Kidney epithelial cell (primary cell): ENCODE measurements at places on chromosomes 5 and 9. TPM values are rescaled to one million over a fixed set of nuclear protein-coding genes. Genes with fewer than 3 reads are reported as not detected.

DNA sequence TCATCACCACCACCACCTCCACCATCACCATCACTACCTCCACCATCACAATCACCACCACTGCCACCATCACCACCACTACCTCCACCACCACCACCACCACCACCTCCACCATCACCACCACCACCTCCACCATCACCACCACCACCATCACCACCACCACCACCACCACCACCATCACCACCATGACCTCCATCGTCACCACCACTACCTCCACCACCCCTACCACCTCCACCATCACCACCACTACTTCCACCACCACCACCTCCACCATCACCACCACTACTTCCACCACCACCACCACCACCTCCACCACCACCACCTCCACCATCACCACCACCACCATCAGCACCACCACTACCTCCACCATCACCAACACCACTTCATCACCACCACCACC, 23.5 kb upstream of the ADCY2 start:
- DNase-seq, result no peak

PCDHA5 gene
- total RNA-seq, result not detected in 2 replicates

DNA sequence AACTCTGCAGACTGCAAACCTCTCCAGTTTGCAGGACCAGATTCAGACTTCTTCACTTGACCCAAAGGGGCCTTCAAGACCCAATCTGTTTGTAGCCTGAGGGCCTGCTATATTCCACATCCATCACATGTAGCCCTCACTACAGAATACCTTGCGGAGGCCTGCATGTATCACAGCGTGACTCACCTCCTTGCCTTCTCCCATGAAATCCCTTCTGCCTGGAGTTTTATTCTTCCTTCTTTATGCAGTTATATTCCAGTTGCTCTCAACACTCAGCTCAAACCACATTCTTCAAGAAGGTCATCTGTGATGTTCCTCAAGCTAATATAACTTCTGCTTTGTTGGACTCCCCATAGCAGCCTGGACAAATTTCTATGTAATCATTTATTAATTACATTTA, 198.5 kb upstream of the PTGER4 start:
- DNase-seq, result no peak

GRCh38 chr9:132995879-132996278, 17.4 kb downstream of the GFI1B start:
- no peak for DNase-seq

GRCh38 chr5:145347026-145347616, 488.0 kb downstream of the PRELID2 start:
- DNase-seq, result no peak

TAL2 gene
- total RNA-seq, result 0.33 TPM in 1 of 2 replicates, not detected in the other

DNAI1 gene
- not detected in 2 replicates for total RNA-seq
